T-helper 2 cell treated with Interferon-gamma antibody and Interleukin-4, amounts not matched to agents 5 μg/mL and 100 μg/mL, for 36 hours (primary cell): ENCODE measurements at places on chromosomes 3 and 15.

DNA sequence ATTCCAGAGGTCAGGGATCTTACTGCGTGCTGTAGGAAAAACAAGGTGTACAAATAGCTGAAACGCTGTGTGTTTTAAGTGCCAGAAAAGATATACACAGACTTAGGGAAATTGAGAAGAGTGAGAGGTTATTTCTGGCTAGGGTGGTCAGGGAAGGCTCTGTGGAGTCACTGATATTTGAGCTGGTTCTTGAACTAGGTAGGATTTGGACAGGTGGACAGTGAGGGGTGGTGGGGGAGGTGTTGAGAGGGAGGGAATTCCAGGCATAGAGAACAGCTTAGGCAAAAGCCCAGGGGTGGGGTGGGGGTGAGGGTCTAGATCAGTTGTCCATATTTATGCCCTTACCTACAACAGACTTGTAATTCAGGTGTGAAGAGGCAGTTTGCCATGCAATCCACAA lies 7.0 kb downstream of the SEMA6D start:
- H3K36me3 ChIP-seq: no peaks in the 10 kb centered on the region
- H3K4me1 ChIP-seq: no peaks in the 10 kb centered on the region
- peaks cover 22% of the 10 kb centered on the region for H3K27me3 ChIP-seq
- DNase-seq: no peak
- H3K4me3 ChIP-seq: no peak overlapping the region

- H3K36me3 ChIP-seq: no peaks in the 10 kb centered on the region
- H3K4me1 ChIP-seq: peaks cover 6% of the 10 kb centered on the region
- DNase-seq: no peak
- H3K27ac ChIP-seq: no peak overlapping the region
Observed at GRCh38 chr3:195082811-195083210, 188.1 kb downstream of the XXYLT1 start.

DNA sequence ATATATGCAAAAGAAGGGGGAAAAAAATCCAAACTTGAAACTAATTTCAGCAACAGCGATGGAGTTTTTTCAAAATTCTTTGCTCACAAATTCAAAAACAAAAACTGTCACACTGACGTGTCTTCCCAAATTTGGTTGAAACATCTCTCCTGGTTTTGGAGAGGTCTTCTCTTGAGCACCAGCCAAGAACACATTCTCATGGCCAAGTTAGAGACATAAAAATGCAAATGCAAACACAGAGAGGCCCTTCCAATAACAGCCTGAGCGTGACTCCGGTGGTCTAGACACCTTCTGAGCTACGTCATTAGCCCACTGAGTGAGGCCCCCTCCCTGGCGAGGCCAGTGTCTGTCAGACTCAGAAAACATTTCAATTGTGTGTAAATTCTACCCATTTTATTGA lies 436.0 kb upstream of the PROK2 start:
- no peak overlapping the region for H3K27ac ChIP-seq
- H3K27me3 ChIP-seq: peaks cover 3% of the 10 kb centered on the region
- H3K4me1 ChIP-seq: no peaks in the 10 kb centered on the region
- no peak for DNase-seq
- peaks cover 4% of the 10 kb centered on the region for H3K36me3 ChIP-seq
- no peak overlapping the region for H3K4me3 ChIP-seq

DNA sequence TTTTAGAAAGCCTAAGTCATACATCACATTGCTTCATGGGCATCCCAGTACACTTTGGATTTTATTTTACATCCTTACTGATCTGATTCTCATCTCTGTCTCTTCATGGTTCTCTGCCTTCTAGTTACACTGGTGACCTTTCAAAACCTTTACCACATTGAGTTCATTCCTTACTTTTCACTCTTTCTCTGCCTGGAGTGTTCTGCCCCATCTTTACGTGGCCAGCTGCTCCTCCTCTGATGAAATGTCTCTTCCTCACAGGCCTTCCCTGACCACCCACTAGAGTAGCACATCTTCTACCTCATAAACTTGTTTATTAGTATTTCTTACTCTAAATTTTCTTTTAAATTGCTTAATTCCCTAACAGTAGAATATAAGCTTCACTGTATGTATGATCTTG lies 17.7 kb downstream of the CTNNB1 start:
- H3K27ac ChIP-seq: no peak overlapping the region
- peaks cover 3% of the 10 kb centered on the region for H3K36me3 ChIP-seq
- no peak overlapping the region for H3K4me3 ChIP-seq
- no peaks in the 10 kb centered on the region for H3K27me3 ChIP-seq
- peaks cover 41% of the 10 kb centered on the region for H3K4me1 ChIP-seq
